ENCODE measurements at places on chromosomes 4 and X.

GRCh38 chrX:41541386-41541785 lies 94.2 kb downstream of the NYX start:
- no peak for DNase-seq

DNA sequence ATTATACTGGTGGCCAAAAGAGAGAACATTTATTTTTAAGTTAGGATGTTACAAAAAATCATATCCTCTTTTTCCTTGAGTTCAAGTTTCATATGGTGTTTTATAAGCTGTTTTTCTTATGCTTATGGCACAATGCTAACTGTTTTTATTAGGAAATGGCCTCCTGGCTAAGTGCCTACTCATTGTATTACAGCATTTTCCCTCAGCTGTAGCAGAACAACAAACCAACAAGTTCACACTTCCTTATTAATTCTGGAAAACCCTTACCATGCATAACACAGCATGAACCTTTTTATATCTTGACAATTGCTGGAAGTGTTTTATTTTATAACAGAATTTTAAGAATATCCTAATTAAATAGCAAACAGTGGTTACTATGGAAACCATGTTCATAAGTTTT lies 165.8 kb downstream of the GASK1B start:
- DNase-seq: no peak

DNA sequence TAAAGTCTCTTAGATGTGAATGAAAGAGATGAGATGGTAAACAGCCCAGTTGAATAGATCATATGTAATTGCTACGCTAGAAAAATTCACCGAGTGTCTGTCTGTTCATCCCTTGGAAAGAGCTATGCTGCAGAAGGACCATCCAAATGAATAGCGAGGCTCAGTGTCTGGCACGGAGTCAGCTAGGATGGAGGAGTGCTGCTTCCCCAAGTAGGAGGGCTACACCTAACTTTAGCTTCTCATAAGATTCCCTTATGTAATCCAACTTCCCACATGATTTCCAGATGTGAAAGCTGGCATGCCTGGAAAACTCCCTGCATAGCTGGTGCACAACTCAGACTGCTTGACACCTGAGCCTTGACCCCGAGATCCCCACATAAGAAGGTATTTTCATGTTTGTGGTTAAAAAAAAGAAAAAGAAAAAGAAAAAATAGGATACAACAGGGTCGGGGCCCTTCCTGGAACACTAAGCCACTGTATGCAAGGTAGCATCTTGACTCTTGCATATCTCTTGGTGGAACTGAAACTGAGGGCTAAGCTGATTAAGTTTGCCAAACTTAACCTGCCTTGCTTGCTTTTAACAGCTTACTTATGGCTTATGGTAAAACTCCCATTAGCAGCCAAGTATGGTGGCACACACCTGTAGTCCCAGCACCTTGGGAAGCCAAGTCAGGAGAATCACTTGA lies 82.3 kb downstream of the FREM3 start:
- no peak for DNase-seq

DNA sequence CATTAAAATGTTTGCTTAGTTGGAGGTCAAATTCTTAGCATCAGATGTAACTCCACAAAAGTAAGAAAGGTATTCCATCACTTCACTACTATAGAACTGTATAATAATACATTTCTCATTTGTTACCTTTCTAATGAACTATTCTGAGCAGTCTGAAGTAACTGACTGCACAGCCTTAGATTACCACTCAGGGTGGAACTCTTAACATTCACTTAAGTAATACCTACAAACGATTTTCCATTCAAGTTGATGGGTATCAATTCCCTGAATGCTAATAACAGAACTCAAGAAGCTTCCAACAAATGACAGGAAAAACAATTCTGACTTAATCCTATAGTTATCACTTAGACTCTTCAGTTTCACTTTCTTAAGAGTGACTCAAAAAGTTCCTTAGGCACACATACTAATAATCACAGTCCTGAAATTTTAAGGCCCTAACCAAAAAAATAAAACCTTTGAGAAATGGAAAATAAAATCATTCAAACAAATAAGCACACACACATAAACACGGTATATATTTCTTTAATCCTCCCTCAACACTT lies 20.9 kb downstream of the HNRNPD start:
- DNase-seq: no peak

DNA sequence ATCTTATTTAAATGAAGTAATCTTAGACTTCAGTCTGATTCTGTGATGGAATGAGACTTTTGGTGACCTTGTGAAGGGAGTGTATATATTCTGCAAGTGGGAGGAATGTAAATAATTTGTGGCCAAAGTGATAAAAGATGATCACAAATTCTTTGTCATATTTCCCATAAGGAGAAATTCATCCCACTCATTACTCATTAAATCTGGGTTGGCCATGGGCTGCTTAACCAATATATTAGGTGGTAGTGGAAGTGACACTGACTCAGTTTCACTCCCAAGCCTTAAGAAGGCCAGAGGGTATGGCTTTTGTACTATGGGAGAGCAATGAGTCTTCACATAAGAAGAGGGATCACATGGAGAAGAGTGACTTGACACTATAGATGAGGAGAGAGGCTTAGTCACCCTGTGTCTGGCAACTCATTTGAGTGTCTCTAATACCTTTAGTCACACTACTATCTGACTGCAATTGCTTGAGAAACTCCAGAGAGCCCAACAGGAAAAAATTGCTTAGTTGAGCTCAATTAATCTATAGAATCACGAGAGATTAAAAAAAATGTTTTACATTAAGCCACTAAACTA lies 408.2 kb upstream of the PITX2 start:
- DNase-seq: no peak

DNA sequence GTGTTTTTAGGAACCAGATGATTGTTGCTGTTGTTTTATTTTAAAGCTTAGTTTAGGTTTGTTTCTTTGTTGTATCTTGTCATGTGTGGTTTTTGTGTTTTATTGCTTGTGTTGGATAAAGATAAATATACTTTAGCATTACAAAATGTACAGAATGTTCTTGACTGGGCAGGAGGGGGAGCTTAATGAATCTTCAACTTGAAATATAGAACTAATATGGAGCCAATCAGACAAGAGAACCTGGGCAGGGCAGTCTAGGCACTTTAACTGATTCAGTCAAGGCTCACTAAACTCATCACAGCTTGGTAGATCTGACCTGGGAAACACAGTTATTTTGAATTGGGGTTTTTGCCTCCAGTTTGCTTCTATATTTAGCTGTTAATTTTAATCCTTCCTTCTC lies 304.2 kb downstream of the ARHGAP24 start:
- DNase-seq: no peak

Measured in stimulated activated CD4-positive, alpha-beta T cell treated with anti-CD3 and anti-CD28 coated beads, Interleukin-1b, Interleukin-23, amount 100 ng/mL, for 4 hours (primary cell).